ENCODE measurements at places on chromosomes 4 and X.

- DNase-seq = no peak
Measured at GRCh38 chr4:10326075-10326474, 131.2 kb downstream of the ZNF518B start.

DNA sequence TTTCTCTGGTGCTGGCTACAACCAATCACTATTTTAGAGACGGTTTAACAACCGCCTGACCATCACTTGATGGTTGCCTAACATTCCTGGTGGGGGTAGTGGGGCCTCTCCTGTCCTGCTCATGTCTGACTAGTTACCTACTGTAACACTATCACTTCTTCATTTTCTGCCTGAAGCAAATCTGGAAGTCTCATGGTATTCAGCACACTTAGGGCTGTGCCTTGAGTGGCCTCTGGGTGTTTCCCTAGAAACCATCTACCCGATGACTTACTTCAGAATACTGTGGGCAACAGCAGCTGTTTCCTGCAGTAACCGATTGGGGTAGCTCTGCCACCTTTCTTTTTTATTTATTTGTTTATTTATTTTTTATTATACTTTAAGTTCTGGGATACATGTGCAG is 880.1 kb upstream of the INTU start:
- DNase-seq = no peak

- DNase-seq = no peak
Measured at GRCh38 chr4:7253341-7253700, 61.0 kb downstream of the SORCS2 start.

- no peak for DNase-seq
Measured at GRCh38 chr4:87633243-87633642, 16.8 kb upstream of the DMP1 start.

GRCh38 chrX:12494400-12495138 is 296.6 kb upstream of the PRPS2 start:
- no peak for DNase-seq

GRCh38 chrX:39645178-39645895 is 452.4 kb downstream of the BCOR start:
- DNase-seq = no peak

GRCh38 chr4:138967313-138967712 is 48.3 kb upstream of the NOCT start:
- no peak for DNase-seq

DNA sequence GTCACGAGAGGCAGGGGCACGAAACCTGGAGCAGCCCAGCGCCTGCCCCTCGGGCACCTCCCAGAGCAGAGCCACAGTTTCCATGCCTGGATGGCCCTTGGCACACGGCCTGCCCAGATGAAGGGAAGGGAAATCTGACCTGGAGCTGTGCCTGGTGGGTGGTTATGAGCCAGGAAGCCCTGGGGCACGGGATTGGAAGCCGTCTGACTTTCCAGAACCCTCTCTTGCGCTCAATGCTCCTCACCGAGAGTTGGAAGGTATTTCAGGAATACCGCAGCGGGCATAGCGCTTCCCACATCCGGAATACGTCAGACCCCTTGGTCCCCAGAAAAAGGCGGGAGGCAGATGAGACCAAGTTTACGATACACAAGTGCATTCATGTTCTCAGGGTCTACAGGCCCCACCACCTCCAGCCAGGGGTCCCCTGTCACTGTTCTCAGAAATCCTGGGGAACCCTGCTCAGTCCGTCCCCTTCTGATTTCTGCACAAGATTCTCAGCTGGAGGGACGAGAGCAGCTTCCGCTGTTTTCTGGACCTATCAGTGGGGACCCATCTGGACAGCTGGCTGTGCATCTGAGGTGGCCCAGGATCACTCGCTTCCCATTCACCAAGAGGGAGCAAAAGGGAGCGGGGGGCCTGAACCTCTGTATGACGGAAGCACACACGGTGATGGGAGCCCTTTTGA is 172.9 kb downstream of the AFAP1 start:
- no peak for DNase-seq

DNA sequence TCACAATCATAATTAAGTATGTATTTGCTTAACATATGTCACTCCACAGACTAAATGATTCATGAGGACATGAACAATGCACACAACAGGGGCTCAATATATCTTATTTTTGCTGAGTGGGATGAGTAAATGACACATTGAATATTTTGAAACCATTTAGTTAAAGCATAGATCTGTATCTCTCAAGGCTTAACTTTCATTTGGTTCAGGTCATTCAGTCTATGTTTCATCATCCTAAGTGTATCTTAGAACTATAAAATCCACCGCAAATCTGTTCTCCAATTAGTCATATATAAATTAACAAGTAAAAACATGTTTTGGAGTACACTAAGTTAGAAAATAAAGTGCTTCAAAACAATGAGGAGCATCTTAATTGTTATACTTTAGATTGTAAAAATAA is 45.8 kb downstream of the AREG start:
- no peak for DNase-seq

GRCh38 chrX:136866337-136867095 is 14.0 kb downstream of the RBMX start:
- DNase-seq = no peak

All from mesothelial cell of epicardium (in vitro differentiated cells).